ENCODE measurements at places on chromosomes 4 and X.

DNA sequence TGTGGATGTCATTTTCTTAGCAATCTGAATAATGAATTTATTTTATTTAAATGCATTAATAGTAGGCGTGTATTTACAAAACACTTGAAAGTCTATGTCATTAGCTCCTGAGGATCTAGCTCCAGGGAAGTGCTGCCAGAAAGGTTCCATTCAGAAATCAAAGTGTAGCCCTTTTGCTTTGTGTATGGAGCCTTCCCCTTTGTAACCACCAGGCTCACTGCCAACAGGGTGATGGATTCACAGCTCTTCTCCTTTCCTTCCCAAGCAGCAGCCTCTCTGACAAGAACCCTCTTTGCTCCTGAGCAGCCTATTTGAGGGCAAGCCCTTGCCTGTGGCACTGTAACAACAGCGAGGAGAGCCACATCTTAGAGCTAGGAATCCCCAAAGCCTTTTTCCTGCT, 286.0 kb upstream of the RASGEF1B start:
- no peak for DNase-seq

DNA sequence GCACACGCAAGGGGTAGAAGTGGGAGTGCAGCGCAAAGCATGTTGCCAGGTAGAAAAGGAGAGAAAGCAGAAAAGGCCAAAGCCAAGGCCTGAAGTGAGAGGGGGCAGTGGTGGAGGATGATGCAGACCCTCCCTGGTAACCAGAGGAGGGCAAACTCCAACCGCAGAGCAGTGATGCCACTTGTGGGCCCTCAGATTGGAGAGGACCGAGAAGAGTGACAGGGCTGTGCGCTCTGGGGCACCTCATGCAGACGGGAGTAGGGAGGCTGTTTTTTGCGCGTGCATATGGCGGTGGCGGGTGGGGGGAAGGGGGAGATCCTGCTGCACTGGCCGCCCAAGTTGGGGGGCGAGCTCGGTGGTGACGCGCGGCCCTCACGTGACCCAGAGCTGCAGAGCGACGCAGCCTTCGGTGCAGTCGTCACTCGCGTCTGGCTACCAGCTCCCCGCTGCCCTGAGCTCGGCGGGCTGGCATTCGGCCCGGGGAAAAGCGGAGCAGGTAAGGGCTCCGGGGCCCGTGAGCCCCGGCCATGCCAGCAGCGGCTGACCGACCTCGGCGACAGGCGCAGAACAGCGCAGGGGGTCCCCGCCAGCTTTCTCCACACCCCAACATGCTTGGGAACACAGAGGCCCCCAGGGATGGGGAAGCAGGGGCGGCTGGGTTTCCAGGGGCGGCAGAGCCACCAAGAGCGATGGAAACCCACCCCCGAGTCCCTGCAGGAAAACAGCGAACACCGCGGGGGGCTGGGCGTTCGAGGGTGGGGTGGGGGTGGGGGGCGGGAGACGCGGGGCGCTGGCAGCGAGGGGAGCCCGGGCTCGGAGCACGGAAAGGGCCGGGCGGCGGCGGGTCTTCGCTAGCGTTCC, at the start of gene BEX3:
TSS of gene BEX3 (plus strand) at position 421 of the 861 bp plus-strand sequence. CDS start 984 bp downstream, outside the sequence.
- peak; percentile 93 for DNase-seq

DNA sequence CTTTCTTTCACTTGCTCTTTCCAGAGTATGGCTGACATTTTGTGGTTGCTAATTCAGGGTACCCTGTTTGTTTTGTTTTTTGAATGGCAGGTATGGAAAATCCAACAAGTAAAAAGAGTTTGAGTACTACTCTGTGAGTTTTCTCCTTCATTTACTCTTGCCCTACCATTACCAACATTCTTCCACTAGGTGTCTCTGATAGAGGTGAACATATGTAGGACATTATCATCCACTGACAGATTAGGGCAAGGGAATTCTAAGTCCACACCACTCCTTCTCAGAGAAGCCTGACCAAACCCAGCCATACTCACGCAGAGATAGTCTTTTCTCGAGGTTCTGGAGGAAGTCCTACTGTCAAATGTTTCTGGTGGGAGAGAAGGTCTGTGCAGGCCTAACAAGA, 36.7 kb upstream of the HDAC8 start:
- DNase-seq, result no peak

DNA sequence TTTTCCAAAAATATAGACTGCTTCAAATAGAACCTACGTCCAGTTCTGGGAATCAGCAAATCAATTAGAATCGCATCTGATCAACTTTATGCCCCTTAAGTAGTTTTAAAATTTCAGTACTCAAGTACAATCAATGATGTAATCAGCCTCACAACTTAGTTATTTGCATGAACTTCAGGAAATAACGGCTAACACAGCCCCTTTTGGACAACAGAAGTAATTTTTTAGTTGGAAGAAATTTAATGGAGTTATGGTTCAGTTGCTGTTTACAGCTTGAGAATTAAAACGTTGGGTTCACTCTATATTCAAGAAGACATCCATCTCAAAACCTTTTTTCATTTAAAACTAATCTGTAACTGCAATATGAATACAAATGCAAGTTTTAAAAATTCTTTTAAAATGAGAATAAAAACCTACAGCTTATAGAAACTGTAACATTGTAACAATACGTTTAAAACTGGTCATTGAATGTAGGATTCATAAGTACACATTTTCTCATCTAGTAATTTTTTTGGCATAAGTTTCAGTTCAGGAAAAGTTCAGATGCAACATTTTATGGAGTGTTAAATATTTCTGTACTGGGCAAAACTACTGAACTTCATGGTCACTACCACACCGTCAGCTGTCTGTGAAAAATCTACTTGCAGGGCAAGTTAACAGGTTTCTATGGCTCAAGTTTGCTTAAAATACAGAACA, 956 bp downstream of the TAPT1 start:
- no peak for DNase-seq

DNA sequence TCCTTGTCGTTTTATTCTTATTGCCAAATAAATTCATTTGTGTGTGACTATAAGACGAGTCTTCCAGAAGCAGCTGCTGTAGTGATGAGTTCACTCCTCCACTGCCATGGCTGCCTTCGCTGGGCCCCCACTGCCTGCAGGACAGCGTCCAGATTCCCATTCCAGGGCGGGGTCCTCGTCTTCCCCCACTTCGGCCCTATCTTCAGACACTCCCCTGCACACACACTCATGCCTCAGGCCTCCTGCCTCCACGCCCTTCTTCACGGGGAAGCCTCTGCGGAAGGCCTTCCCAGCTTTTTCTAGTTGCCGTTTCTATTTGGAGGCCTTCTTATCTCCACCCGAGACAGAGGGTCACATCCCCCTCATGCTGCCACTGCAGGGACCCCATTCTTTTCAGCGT, 80.4 kb downstream of the SHROOM2 start:
- no peak for DNase-seq

GRCh38 chr4:22514001-22514400, 1.9 kb downstream of the ADGRA3 start:
- DNase-seq, result no peak

DNA sequence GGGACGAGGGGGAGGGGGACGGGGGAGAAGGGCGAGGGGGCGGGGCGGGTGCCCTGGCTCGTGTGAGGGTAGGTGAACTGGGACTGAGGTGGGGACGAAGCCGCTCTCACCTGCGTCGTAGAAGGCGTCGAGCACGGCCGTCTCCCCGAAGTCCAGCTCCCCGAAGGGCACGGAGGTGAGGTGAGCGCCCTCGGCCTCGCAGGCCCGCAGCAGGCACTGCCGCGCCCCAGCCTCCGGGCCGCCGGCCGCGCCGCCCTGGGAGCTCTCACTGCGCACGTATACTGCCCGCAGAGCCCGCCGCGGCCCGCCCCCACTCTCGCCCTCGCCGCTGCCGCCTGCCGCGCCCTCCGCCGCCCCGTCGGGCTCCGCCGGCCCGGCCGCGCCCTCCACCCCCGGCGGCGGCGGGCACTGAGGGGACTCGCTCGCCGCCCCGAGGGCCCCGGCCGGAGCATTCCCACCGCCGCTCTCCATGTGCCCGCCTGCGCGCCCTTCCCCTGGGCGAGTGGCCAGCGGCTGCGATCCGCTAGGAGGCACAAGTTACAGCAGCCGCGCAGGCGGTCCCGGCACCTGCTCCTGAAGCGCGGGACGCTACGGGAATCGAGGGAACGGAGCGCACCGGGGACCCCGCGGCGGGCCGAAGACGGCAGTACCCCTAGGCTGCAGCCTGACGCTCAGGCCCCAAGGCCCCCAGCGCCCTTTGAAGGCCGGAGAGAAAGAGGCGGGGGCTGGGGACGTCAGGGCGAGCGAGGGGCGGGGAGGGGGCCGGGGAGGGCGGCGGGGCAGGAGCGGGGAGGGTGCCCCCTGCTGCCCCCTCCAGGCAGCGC, at the start of gene MAP3K15:
TSS of gene MAP3K15 (minus strand) at position 718 of the 824 bp plus-strand sequence. CDS start at position 471, 247 bp downstream.
- peak; percentile 50 for DNase-seq

DNA sequence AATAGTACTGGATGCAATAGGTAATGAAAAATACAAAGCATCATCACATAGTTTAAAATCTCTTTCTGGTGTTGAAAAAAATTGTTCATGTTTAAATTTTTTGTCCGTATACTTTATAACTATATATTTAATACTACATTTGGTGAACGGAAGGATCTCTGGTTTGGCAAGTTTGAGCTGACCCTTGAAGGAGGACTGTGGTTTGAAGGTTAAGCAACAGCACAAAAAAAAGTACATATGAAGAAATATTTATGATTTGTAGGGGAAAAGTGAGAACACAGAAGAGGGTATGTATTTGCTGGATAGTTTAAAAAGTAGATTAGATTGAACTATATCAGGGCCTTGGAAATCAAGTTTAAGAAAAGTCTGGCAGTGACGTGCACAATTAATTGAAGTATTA, 13.3 kb downstream of the SRP72 start:
- no peak for DNase-seq

- DNase-seq, result no peak
Measured at GRCh38 chrX:72351606-72352334, 46.1 kb upstream of the CITED1 start.

DNA sequence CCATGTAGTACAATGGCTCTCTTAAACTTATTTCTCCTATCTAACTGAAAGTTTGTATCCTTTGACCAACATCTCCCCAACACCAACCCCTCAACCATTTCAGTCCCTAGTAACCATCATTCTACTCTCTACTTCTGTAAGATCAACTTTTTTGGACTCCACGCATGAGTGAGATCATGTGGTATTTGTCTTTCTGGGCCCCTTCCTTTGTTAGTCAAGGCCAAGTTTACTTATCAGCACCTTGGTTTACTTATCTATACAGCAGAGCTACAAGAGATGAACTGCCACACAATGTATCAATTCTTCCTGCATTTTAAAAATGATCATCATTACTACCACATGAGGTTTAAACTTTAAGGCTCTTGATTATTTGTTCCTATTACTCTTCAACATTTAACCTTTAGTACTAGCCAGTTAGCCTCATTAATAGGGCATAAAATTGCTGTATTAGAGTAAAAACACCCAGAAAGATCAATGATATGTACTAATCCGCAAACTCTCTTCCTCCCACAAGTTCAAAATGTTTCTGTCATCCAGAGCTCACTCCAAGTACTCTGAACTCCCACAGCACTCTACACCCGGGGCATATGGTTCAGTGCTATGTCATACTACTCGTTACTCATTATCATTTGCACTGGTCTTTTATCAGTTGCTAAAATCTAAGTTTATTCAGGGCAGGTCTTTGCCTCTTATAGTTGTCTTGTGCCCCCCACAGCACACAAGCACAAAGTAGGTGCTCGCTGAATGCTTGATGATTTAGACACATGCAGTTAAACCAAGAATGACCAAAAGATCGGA, 145.7 kb upstream of the ADAMTS3 start:
- DNase-seq, result no peak

GRCh38 chrX:1537031-1537715, at the start of gene P2RY8:
Gene P2RY8, minus strand, starts transcription at chrX:1537185. Its CDS starts 70,627 bp downstream, at chrX:1466558.
- DNase-seq, result no peak

GRCh38 chr4:39066371-39066770, 4.3 kb downstream of the KLHL5 start:
- no peak for DNase-seq

DNA sequence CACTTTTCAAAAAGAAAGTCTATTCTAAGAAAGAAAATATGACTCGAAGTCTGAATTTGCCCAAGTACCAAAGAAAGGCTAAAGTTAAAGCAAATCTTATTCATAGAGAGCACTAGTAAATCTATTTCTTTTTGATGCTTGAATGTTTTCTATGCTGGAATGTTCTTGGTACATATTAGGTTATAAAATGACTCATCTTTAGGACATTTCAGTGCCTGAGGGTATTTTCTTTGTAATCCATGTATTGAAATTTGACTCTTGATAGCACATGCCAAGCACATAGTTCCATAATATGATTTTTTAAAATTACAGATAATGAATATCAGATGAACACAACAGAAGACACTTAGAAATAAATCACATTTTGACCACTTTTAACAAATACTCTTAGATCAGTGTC, 232.8 kb downstream of the TRIML1 start:
- no peak for DNase-seq

GRCh38 chr4:48557478-48557877, 67.4 kb downstream of the ZAR1 start:
- peak; percentile 32 for DNase-seq

DNA sequence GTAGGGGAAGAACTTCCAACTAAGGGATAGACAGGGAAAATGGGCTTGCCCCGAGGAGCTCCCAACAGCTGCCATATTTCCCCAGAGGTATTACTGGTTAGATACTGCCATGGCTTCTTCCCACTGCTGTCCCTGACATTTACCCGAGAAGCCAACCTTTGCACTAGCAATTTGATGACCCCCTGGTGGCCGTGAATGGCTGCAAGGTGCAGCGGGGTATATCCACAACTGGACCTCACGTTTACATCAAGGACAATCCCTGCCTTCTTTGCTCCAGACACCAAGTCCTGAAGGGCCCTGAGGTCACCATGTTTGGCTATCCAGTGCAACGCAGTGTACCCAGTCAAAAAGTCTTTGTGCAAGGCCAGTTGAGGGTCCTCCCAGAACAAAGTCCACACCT, 2.3 kb downstream of the SOWAHB start:
- peak; percentile 28 for DNase-seq

DNA sequence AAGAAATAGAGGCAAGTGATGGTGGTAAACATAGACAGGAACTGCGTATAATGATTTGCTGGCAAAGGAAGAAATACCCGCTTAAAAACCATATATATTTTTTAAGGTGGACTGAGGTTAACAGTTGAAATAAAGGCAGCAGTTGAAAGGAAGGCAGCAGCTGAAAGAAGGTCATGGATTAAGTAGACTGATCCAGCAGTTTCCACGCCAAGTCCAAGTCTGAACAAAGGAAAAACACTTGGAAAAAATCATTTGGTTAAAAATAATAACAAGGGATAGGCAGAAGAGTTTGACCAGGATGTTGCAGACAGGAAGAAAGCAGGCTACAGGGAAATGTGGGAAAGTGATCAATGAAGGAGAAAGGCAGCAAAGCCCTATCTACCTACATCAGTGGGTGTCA, 93.6 kb downstream of the AMELX start:
- DNase-seq, result no peak

- no peak for DNase-seq
Measured at GRCh38 chr4:102809190-102809589, 18.2 kb downstream of the UBE2D3 start.

GRCh38 chrX:149531599-149531998, 9.2 kb upstream of the EOLA1 start:
- no peak for DNase-seq

DNA sequence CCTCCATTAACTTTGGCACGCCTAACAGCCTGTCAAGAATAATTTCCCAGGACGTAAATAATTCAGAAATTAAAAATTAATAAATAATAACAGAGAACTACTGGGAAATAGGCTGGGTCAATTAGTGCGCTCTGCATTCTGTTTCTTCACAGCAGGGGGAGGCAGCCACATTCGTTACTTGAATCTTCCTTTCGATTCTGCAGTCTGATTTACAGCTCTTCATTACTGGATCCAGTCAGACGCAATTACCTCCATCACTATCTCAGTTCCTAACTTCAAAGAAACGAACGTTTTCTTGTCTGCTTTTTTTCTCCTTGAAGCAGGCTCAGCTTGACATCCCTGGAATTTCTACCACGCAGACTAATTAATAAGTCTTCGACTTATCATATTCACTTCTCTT, 9.0 kb upstream of the RPL34 start:
- no peak for DNase-seq

Measured in H9 (cell line).